ENCODE measurements at places on chromosomes 5 and 9.
A peak's percentile ranks its signal among the peaks of the same experiment; 100 is the strongest.

DNA sequence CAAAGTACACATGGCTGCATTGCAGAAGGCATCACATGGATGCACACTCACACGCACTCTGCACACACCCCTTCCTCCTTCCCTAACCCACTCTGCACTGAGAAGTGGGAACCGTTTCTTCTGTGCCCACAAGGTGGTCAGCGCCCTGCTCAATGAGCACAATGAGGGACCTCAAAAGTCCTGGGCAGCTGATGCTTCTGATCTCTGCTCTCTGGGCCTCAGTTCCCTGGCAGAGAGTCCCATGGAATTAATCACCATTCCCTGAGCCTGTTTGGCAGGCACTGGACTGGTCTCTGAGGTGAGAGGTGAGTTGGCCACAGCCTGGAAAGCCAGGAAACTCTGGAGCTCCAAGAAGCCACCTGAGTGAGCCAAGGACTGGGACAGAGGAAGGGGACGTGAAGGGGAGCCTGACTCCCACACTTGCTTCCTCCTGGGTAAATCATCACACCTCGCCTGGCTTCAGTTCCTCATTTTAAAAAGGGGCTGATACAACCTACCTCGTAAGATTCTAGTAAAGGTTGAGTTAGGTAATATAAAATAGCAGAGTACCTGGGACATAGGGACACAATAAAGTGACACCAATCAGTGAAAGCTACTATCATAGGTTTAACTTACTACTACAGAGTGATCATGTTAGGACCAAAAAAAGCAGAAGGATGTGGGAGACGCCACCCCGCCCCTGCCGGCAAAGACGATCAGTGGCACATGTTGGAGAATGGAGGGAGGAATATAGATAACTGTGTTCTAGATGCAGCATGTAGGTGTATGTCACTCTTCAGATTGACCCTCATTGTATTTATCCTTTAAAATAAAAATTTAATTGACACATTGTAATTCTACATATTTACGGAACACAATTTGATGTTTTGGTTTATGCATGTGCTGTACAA lies 21.1 kb upstream of the IGFBPL1 start:
- DNase-seq: no peak

DNA sequence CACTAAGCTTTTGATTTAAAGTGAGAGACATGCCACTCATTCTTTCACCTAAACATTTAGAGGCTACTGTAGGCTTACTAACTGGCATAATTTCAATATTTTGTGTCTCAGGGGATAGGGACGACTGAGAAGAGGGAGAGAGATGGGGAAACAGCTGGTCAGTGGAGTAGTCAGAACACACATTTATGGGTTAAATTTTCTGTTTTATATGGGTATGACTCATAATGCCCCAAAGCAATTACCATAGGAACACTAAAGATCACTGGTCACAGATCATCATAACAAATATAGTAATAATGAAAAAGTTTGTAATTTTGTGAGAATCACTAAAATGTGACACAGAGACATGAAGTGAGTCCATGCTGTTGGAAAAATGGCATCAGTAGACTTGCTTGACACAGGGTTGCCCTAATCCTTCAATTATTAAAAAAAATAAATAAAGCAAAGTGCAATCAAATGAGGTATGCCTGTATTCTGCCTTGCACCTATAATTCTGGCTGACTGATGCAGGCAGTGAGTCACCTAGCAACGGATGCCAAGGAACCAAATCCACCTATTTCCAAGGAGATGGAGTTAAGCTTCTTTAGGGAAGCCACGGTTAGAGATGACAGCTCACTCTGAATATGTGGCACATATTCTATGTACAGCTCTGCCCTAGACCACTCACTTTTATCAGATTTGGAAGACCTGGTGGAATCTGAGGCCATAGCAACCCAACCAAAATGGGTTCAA lies 166.1 kb downstream of the MARCHF11 start:
- DNase-seq: no peak

DNA sequence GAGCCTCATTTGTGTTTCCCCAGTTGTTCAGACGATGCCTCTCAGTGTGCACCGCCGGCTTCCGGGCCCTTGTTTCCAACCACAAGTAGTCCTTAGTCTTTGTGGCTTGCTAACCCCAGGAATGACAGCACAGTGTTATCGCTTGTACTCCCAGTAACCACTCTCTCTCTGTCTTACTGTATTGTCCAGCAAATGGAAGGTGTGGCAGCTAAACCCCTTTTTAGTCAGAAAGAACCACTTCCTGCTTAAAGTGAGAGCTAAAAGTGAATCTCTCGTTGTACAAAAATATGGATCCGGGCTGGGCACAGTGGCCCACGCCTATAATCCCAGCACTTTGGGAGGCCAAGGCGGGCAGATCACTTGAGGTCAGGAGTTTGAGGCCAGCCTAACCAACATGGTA lies 61.3 kb downstream of the ENC1 start:
- peak; percentile 39 for DNase-seq

GRCh38 chr9:7338586-7339281 lies 460.8 kb downstream of the DMAC1 start:
- DNase-seq: no peak

DNA sequence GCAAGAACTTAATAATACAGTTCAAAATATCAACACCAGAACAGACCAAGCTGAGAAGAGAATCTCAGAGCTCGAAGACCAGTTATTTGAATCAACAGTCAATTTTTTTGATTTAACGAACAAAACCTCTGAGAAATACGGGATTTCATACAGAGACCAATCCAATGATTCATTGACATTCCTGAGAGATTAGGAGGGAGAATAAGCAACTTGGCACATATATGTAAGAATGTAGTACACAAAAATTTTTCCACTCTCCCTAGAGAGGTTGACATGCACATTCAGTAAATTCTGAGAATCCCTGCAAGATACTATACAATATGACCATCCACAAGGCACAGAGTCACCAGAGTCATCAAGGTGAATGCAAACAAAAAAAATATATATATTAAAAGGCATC lies 1577.3 kb upstream of the C9orf72 start:
- no peak for DNase-seq

DNA sequence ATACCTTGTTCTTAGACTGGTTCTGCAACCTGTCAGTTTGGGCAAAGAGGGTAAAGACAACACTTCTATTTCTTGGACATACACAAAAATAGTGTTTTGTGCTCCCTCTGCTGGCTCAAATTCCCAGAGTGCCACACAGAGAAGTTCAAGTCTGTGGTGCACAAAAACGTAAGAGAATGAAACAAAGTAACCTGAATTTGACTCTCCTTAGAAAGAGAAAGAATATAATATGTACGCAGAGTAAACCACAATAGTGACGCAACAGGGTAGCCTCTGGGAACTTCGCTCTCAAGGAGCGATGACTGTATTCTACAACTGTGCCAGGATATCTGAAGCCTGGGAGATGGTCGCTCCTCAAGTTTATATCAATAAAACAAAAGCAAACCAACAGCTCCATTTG lies 18.5 kb downstream of the DDX31 start:
- no peak for DNase-seq

DNA sequence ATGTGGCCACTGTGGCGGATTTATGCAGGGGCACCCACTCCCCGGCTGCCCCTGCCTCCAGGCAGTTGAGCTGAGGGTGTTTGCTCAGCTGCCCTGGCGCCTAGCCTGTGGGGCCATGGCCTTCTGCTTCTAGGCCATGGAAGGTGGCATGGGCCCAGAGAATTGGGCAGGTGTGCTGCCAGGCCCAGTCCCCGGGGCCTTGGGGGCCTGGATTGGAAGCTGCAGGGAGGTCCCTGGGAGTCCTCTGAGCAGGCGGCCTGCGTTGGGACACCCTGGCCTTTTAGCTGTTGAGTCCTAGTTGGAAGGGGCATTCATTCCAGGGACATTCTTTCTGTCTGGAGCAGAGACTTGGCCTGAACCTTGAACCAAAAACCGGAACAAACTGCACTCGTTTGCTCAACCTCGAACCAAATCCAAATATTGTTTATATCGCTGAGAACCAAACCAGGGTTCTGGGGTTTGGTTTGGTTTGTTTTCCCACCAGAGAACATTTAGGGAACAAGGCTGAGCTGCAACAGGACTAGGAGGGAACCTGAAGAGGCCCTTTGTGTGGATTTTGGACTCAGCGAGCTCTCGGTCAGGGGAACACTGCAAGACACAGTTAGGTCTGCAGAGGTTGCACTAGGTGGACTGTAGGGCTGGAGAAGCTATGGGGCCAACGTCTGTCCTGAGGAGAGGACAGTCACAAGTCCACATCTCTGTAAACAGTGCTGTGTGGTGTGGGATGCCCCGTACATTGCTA lies 116.8 kb downstream of the BOD1 start:
- no peak for DNase-seq

GRCh38 chr5:134568337-134568700 lies 42.8 kb downstream of the JADE2 start:
- DNase-seq: no peak

DNA sequence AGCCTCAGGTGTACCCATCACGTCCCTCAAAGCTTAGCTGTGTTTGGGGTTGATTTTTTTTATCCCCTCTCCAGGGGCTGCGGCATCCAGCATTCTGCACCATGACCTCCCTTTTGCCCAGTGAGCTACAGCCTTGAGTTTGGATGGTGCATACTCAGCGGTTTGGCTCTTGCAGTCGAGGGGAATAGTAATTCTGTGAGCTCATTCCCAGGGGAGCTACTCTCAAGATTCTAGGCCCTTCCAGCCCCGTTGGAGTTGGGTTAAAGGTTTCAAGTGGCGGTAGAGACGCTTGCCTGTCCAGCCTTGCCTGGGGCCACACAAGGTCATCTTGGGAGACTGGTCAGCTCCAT lies 102.2 kb upstream of the SPRY4 start:
- no peak for DNase-seq

GRCh38 chr5:149313151-149313841 lies 32.0 kb upstream of the GRPEL2 start:
- DNase-seq: no peak

GRCh38 chr5:75992753-75993152 lies 90.4 kb upstream of the SV2C start:
- no peak for DNase-seq

DNA sequence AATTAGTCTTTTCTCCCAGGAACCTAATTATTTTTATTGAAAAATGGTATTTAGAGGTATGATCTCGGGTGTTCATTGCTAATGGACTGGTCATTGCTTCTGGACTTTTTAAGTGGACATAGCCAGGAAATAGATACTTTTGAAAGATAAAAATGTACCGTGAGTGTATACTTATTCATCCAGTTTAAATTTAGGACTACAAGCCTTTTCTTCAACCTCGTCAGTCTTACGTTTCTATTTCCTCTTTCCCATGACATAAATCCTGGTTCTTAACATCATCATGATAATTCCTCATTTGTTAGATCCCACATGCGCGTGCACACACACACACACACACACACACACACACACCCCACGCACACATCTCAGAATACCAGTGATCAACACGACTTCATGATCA lies 15.1 kb downstream of the PDE8B start:
- no peak for DNase-seq

DNA sequence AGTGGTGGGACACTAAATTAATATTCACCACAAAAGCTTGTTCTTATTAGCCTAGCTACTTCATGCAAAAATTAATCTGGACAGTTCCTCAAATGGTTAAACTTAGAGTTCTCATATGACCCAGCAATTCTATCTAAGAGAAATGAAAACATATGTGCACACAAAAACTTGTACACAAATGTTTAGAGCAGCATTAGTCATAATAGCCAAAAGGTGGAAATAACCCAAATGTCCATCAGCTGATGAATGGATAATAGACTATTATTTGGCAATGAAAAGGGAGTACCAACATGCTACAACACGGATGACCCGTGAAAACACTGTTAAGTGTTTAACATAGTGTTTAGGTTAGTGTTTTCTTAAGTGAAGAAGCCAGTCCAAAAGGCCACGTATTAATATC lies 32.8 kb upstream of the TNIP1 start:
- DNase-seq: no peak

GRCh38 chr9:113341712-113342410 lies 1.8 kb upstream of the WDR31 start:
- no peak for DNase-seq

DNA sequence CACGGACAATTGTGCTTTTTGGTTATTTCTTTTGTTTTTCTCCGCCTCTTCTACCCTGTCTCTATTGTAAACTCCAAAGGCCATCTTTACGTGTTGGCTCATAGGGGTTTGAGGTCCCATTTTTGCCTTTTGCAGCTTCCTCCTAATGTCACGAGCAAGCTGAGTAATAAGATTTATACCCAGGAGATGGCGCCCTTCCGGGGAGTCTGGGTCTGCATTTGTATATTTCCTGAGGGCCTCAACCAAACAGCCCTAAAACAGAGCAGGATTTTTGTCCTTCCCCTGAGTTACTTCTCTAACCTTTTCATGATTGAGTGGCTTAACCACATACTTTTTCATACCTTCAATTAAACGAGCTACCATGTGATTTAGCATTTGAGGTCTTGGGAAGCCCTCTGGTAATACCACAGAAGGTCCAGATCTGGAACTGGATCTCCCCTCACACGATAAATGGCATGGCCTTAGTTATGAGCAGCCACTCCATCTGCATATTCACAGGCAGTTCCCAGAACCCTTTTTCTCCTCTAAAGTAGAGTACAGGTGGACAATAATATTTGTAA lies 11.2 kb upstream of the CFAP95 start:
- no peak for DNase-seq

GRCh38 chr9:135664801-135665794 lies 2.0 kb downstream of the LCN9 start:
- DNase-seq: no peak

GRCh38 chr5:20105915-20106314 lies 117.9 kb upstream of the CDH18 start:
- DNase-seq: no peak

DNA sequence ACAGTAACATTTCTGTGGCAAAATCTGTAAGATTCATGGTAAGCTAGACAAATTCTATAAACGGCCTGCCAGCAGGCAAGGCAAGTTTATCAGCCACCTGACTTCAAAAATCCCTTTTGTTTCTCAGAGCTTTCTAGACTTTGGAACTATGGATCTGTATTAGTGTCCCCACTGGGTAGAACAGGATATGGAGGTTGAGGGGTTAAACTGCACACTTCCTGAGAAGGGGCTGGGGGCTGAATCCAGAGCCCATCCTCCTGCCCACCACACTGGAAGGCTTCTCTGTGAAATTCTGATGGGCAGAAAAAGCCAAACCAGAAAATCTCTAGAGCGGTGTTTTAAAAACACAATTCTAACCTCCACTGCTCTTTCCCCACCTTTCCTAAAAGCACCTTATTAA lies 128.7 kb downstream of the ENTREP1 start:
- DNase-seq: no peak

- DNase-seq: no peak
These were observed 147.0 kb downstream of the CSNK1G3 start for GRCh38 chr5:123659011-123659410.

DNA sequence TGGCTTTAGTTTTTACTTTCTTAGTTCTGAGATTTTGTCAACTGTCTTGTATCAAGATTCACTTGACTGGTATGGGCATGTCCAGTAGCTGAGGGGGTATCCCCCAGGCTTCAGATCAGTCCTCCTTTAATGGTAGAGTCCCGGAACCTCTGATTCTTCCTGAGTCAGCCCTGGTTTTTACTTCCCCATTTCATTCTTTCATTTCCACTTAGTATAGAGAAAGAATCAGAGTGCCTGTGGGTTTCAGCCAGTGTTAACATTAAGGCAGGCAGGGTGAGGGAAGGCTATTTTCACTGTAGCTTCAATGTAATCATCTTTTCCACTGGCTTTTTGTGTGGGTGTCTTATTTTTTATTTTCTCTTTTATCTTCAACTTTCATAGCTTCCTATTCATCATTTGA lies 8.3 kb upstream of the COMMD10 start:
- no peak for DNase-seq

Data from effector memory CD8-positive, alpha-beta T cell (primary cell).